ENCODE measurements at places on chromosomes 7 and 10. TPM values are rescaled to one million over a fixed set of nuclear protein-coding genes. Genes with fewer than 3 reads are reported as not detected.

HABP2 gene
- total RNA-seq: 0.24 TPM

SSC4D gene
- total RNA-seq: 1.8 TPM

IRF5 gene
- 35.5 TPM for total RNA-seq

AP3M1 gene
- total RNA-seq: 40.5 TPM

CDHR1 gene
- total RNA-seq: 0.94 TPM

PRF1 gene
- total RNA-seq: 14.0 TPM

- no peak for DNase-seq
- H3K4me1 ChIP-seq: no peaks in the 10 kb centered on the region
- no peaks in the 10 kb centered on the region for H3K27me3 ChIP-seq
- no peak overlapping the region for H3K27ac ChIP-seq
Observed at GRCh38 chr7:147803606-147804005, 787.0 kb upstream of the C7orf33 start.

- no peak for DNase-seq
- no peak overlapping the region for H3K4me3 ChIP-seq
- H3K36me3 ChIP-seq: no peaks in the 10 kb centered on the region
- H3K4me1 ChIP-seq: no peaks in the 10 kb centered on the region
Observed at GRCh38 chr7:30971440-30971839, 7.7 kb downstream of the GHRHR start.

DNA sequence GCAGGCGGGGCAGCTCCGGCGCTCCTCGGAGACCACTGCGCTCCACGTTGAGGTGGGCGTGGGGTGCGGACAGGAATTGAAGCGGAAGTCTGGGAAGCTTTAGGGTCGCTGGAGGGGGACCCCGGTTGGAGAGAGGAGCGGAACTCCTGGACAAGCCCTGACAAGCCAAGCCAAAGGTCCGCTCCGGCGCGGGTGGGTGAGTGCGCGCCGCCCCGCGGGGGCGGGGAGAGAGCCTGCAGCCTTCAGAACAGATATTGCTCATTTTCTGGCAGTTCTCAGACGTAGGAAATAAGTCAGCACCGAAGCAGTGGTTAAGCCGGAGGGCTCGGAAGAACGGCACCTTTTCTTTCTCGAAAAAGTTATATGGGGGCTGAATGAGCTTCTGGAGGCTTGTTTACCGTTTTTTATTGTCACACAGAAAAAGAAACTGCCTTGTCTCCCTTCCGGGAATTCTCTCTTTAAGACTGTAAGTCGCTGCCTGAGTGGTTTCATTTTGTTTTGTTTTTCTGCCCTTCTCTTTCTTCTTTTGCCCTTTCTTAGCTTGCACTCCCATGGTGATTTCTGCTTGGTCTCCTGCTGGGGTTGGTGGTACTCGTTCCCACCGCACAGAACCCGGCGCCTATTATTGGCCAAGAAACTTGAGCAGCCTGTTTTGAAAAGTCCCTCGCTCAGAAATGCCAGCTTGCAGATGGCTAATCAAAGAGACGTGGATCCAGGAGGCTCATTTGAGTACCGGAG is 732 bp downstream of the FAS start:
- peak overlapping the region; percentile 79 for H3K4me3 ChIP-seq
- H3K36me3 ChIP-seq: no peaks in the 10 kb centered on the region
- H3K27ac ChIP-seq: peak overlapping the region; percentile 98

GRCh38 chr7:117683430-117684175 is 189.6 kb downstream of the CTTNBP2 start:
- H3K4me3 ChIP-seq: no peak overlapping the region
- no peaks in the 10 kb centered on the region for H3K4me1 ChIP-seq
- no peak overlapping the region for H3K27ac ChIP-seq
- no peaks in the 10 kb centered on the region for H3K27me3 ChIP-seq

- no peaks in the 10 kb centered on the region for H3K4me1 ChIP-seq
- H3K36me3 ChIP-seq: no peaks in the 10 kb centered on the region
- DNase-seq: no peak
- H3K27ac ChIP-seq: no peak overlapping the region
Observed at GRCh38 chr10:71134732-71135211, 77.6 kb upstream of the UNC5B start.

DNA sequence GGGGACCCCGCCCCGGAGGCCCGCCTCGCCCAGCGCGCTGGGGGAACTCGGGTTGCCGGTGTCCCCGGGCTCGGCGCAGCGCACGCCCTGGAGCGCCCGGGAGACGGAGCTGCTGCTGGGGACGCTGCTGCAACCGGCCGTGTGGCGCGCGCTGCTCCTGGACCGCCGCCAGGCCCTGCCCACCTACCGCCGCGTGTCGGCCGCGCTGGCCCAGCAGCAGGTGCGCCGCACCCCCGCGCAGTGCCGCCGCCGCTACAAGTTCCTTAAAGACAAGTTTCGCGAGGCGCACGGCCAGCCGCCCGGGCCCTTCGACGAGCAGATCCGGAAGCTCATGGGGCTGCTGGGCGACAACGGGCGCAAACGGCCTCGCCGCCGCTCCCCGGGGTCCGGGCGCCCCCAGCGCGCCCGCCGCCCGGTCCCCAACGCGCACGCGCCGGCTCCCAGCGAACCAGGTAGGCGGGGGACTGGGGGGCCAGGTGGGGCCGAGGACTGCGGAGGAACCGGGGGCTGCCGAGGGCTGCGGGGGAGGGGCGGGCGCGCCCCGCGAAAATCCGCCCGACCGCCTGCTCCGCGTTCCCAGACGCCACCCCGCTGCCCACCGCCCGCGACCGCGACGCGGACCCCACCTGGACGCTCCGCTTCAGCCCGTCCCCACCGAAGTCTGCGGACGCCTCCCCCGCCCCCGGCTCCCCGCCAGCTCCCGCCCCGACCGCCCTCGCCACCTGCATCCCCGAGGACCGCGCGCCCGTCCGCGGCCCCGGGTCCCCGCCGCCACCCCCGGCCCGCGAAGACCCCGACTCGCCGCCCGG is 574 bp downstream of the UTF1 start:
- H3K4me1 ChIP-seq: no peaks in the 10 kb centered on the region
- peak overlapping the region; percentile 11 for H3K4me3 ChIP-seq
- H3K36me3 ChIP-seq: no peaks in the 10 kb centered on the region
- peak; percentile 40 for DNase-seq

DNA sequence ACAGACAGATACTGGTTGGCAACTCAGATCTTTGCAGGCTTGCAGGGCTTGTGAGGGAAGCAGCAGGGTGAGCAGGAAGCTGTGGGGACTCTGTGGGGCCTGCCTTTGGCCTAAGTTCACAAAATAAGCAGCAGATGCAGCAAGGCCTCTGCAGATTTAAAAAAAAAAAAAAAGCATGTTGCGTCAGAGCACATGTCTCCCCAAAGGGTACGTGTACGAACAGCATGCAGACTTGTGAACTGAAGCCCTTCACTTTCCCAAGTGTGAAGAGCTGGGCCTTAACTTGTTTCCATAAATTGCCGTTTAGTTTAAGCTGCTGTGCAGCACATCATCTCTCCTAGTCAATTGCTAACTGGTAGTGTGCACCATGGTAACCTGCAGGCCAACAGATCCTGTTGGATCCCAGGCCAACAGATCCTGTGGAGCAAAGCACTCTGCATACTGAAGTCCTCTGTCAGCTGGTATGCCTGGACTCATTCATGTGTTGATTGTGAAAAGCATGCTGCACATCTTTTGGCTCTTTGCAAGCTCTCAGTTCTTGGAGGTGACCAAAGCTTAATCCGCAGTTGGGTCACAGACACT is 10.8 kb upstream of the XPNPEP1 start:
- H3K36me3 ChIP-seq: no peaks in the 10 kb centered on the region
- no peak overlapping the region for H3K4me3 ChIP-seq
- no peak for DNase-seq
- H3K4me1 ChIP-seq: no peaks in the 10 kb centered on the region
- no peaks in the 10 kb centered on the region for H3K27me3 ChIP-seq

DNA sequence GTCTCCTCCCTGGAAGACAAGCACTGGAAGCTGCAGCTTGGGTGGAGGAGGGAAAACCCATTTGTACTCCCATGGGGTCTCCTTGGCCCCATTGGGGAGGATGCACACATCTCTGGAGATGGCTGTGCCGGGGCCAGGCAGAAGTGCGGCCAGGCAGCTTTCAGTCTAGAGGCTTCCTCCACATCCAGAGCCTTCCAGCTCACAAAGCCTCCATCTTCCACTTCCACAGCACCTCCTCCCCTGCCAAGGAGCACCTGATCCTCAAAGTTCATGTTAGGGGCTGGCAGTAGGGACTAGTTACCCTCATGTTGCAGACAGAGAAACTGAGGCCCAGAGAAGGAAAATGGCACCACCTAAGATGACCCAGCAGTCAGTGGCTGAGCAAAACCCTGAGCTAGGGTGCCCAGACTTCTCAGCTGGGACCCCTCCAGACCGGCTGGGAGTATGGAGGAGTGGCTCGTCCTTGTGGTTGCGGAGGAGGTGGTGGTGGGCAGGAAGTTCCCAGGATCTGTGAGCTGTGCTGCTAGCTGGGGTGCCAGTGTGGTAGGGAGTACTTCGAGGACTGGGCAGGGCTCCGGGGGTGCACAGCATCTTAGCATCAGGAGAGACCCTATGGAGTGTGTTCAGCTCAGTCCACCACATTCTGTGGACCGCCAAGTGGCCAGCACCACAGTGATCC is 44.2 kb downstream of the ADCYAP1R1 start:
- no peaks in the 10 kb centered on the region for H3K36me3 ChIP-seq
- no peaks in the 10 kb centered on the region for H3K4me1 ChIP-seq
- peaks cover 7% of the 10 kb centered on the region for H3K27me3 ChIP-seq

- no peaks in the 10 kb centered on the region for H3K4me1 ChIP-seq
- no peak overlapping the region for H3K4me3 ChIP-seq
- DNase-seq: no peak
- H3K36me3 ChIP-seq: no peaks in the 10 kb centered on the region
- no peak overlapping the region for H3K27ac ChIP-seq
- H3K27me3 ChIP-seq: peaks cover 19% of the 10 kb centered on the region
Observed at GRCh38 chr10:71068861-71069271, 143.5 kb upstream of the UNC5B start.

- no peaks in the 10 kb centered on the region for H3K36me3 ChIP-seq
- H3K27ac ChIP-seq: no peak overlapping the region
- no peak for DNase-seq
- H3K27me3 ChIP-seq: no peaks in the 10 kb centered on the region
Observed at GRCh38 chr10:308572-309085, 173.4 kb downstream of the ZMYND11 start.

DNA sequence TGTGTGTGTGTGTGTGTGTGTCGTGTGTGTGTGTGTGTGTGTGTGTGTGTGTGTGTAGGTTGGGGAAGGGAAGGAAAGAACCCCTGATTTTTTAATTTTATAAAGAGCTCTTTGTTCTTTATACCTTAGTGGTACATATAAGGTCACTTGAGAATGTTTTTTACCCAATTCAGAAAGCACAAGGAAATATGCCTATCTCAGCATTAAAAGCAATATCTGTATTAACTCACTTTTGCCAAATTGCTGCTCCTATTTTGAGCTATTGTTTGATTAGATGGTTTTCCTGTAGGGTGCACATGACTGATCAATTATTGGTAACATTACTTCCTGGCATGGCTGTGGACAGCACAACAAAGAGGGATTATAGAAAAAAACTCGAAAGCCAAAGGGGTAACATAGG is 60.5 kb downstream of the SEMA3D start:
- H3K27ac ChIP-seq: no peak overlapping the region
- DNase-seq: no peak
- no peaks in the 10 kb centered on the region for H3K4me1 ChIP-seq
- H3K4me3 ChIP-seq: no peak overlapping the region
- H3K36me3 ChIP-seq: no peaks in the 10 kb centered on the region

GRCh38 chr10:73655257-73655989 is 406 bp downstream of the SYNPO2L start:
- no peaks in the 10 kb centered on the region for H3K36me3 ChIP-seq
- H3K4me3 ChIP-seq: no peak overlapping the region
- no peak overlapping the region for H3K27ac ChIP-seq
- DNase-seq: no peak
- H3K4me1 ChIP-seq: no peaks in the 10 kb centered on the region

DNA sequence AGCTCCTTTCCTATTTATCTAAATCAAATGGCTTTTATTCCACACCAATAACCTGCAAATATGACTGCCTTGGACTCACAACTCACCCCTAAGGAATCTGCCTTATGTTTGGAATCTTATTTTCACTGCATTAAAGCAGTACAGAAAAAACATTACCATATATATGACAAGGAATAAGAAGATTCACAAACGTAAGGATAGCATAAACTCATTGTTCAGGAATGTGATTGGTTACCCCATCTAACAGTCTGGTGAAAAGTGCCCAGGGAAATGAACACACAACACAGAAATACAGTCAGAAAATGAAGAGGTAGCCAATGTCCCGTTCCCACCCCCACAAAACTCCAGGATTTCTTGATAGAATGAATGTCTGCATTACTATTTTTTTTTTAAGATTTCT is 2.0 kb downstream of the PPP3CB start:
- no peak overlapping the region for H3K4me3 ChIP-seq
- no peak overlapping the region for H3K27ac ChIP-seq
- peaks cover 7% of the 10 kb centered on the region for H3K36me3 ChIP-seq
- H3K27me3 ChIP-seq: no peaks in the 10 kb centered on the region

GRCh38 chr10:126392469-126392868 is 4.2 kb upstream of the ADAM12 start:
- H3K4me1 ChIP-seq: peaks cover 6% of the 10 kb centered on the region
- H3K27ac ChIP-seq: no peak overlapping the region
- no peaks in the 10 kb centered on the region for H3K36me3 ChIP-seq
- DNase-seq: no peak
- peaks cover 40% of the 10 kb centered on the region for H3K27me3 ChIP-seq

DNA sequence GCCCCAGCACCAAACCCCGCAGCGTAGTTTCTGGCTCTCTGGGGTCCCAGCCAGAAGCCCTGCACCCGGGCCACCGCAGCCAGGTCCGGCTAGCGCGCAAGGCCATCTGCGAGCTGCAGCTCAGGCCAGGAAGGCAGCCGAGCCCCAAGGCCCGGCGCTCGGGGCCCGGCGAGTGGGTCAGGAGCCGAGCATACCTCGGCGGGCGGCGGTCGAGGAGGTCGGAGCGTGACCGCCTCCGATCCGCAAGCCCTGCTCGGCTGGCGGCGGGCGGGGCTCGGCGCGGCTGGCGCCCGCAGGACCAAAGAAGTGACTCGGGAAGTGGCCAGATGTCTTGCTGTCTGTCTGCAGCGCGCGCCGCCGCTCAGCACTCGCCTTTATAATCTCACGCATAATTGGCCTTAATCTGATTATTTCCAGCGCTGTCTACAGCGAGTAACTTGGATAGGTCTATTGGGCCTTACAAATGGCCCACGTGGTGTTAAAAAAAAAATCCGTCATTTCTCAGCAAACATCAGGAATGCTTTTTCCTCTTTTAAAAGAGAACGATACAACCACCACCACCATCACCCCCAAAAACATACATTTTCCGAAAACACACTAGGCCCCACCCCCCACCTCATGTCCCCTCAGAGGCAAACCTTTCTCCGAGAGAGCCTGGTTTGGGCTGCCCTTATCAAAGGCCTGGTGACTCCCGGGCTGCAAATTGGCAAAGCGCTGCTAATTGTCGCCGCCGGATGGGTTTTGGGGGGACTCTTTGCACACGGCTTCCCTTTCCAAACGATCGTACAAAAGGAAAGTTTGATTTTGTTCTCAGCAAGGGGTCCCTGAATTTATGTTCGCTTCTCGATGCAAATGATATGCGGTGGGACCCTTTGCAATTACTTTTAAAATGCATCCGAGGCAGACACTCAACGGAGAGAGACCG is at the start of gene DRGX:
Gene DRGX (minus strand): TSS at position 349 of the 925 bp plus-strand sequence. CDS start 649 bp downstream, outside the sequence.
- H3K4me3 ChIP-seq: no peak within 1 kb of the TSS
- peaks cover 27% of the 10 kb centered on the region for H3K4me1 ChIP-seq
- H3K27me3 ChIP-seq: peaks cover 85% of the 10 kb centered on the region
- H3K36me3 ChIP-seq: no peaks in the 10 kb centered on the region
- H3K27ac ChIP-seq: no peak within 1 kb of the TSS
- no peak for DNase-seq

All from left lung (tissue), 14 donors.